Gastroesophageal sphincter (tissue), 4 donors: ENCODE measurements at places on chromosomes 4 and X.
A peak's percentile ranks its signal among the peaks of the same experiment; 100 is the strongest.

DNA sequence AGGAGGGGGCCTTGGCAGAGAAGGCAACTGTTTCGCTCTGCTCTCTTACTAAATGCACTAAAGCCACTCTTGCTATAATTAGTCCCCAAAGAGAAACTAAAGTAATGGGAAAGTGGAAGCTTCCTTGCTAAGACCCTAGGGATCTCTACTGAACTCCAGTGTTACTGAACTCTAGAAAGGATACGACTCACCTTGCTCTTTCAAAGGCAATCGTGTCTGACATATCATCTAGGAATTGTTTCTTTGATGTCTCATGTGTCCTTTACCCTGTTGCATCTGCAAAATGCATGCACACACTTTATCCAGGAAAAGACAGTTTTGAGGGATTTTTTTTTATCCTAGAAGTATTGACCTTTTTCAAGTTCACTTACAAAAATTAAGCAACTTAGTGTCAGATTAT, 148.1 kb upstream of the FAM9B start:
- no peak for ATAC-seq

- ATAC-seq = no peak
Measured at GRCh38 chr4:146190456-146190855, 14.9 kb downstream of the LSM6 start.

GRCh38 chrX:11750046-11750445, 8.0 kb upstream of the MSL3 start:
- no peak for ATAC-seq

DNA sequence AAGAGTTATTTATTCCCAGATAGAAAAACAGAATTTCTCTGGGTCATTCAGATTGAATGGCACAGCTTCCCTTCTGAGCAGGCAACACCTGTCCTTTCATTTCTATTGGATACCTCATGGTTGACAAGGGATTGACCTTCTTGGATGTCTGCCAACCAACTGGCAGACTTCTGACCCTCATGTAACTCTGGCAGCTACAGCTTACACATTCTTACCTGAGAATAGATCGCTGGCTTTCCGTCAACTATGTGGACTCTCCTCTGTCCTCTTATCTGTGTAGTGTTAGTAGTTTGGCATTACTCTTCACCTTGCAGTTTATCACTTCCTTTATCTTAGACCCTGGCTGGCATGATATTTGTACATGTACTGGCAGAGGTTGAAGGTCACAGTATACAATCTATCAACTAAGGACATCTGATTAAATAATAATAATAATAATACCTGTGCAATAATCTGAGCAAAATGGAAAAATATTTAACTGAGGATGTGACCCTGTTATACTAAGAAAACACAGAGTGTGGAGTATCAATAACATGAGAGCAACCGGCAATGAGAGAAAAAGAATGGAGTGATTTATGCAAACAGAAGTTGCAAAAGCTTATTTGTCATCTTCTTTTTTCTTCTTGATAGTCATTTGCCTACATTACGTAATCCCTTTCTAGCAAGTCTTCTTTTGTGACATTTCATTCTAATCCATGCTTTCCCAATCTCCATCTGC, 1118.2 kb downstream of the ARAP2 start:
- ATAC-seq = no peak

GRCh38 chrX:54076903-54077302, 32.6 kb upstream of the PHF8 start:
- no peak for ATAC-seq

- peak; percentile 19 for ATAC-seq
Measured at GRCh38 chr4:62145276-62145675, 945.1 kb downstream of the ADGRL3 start.

DNA sequence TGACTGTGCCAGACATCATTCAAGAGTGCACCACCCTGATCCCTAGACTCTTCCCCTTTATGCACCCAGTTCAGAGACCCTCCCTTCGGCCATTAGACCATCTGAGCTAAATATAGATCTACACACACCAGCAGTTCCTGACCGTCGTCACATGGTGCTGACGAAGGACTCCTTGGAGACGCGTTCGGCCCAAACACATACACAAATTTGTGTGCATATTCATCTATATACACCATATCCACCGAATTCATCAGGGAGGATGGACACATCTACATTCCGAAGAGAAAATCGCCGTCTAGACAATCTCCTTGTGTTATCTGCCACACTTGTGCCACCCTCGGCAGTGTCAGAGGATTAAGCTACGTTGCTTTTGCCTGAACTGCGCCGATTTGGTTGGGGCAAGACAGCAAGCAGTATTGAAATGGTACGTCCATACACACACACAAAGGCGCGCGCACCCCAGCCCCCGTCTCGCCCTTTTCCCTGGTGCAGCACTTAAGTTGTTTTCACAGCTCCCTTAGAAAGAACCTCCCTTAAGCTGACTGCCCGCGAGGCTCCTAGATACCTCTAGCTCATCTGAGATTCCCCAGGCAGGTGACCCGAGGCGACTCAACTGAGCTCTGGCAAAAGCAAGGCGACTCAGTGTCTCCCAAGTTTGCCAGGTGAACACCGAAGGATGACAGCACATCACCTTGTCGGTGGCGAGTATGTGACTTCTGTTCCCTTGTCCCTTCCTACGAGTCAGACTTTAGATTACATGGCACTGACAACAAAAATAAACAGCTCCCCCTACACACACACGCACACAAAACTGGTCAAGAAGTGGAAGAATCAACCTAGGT, 1.0 kb downstream of the RASGEF1B start:
- ATAC-seq = no peak

- no peak for ATAC-seq
Measured at GRCh38 chr4:35500812-35501211, 743.5 kb downstream of the ARAP2 start.

- ATAC-seq = no peak
Measured at GRCh38 chr4:183532821-183533220, 28.0 kb downstream of the ING2 start.

DNA sequence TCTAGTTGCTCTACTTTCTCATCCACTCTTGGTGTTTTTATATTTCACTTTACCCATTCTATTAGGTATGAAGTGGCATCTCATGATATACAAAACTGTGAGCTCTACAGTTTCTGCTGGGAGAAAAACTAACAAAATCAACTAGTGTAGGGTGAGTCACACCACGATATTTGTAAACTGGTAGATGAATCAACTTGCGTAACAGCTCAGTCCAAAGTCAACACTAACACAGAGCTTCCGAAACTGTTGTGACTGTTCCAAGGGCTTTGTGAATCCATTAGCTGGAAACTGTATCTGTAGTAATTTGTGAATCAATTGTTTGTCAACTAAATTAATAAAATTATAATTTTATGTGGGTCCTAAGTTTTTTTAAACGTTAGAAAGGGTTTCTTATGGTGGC, 119.8 kb upstream of the TSPAN5 start:
- no peak for ATAC-seq

GRCh38 chrX:25897758-25898157, 240.4 kb upstream of the MAGEB18 start:
- ATAC-seq = no peak

DNA sequence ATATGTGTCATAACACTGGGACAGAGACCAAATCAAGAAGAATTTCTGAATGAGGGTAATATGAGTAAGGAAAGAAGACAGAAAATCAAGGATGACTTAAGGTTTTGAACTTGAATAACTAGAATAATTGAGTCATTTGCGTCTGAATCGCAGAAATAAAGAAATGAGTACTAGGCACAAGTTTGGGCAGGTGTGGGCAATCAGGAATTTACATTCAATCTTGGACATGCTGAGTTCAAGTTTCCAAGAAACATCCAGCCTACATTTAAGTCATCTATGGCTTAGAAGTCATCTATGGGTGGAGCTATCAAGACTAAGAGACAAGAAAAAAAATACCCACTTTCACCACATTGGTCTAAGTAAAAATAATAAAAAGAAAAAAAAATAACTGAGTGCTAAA, 30.4 kb upstream of the WDR44 start:
- no peak for ATAC-seq

DNA sequence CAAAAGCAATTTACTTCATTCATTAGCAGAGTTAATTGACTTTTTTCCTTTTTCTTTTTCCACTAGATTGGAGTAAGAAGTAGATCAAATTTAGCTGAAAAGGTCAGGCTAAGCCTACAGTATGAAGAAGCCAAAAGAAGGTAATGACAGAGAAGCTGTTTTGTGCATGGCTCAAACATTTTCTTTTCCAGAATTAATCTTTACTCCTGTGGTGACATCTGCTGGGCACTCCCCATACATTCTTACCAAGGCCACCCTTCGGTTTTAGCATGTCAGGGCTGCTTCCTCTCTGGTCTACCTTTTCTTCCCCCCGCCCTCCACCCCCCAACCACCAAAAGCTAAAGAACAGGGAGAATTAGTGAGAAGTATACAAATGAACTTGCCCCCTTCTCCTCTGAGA, 70.2 kb downstream of the CLDN22 start:
- ATAC-seq = no peak

DNA sequence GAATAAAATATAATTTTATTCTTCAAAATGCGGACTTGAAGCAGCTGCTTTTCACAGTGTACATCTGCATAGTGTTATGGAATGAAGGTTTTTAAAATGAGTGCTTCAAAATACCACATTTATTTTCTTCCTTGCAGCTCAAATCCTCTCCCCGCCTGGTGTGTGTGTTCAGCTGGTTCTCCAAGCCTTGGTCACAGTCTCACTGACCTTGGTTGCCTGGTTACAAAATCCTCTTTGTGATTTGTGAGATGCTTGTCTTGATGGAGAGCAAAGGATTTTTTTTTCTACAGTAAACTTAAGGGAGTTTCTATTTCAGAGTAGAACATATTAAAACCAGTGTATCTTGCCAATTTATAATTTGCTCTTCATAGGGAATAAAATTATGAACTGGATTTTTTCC, 139.2 kb downstream of the PCDH18 start:
- no peak for ATAC-seq

DNA sequence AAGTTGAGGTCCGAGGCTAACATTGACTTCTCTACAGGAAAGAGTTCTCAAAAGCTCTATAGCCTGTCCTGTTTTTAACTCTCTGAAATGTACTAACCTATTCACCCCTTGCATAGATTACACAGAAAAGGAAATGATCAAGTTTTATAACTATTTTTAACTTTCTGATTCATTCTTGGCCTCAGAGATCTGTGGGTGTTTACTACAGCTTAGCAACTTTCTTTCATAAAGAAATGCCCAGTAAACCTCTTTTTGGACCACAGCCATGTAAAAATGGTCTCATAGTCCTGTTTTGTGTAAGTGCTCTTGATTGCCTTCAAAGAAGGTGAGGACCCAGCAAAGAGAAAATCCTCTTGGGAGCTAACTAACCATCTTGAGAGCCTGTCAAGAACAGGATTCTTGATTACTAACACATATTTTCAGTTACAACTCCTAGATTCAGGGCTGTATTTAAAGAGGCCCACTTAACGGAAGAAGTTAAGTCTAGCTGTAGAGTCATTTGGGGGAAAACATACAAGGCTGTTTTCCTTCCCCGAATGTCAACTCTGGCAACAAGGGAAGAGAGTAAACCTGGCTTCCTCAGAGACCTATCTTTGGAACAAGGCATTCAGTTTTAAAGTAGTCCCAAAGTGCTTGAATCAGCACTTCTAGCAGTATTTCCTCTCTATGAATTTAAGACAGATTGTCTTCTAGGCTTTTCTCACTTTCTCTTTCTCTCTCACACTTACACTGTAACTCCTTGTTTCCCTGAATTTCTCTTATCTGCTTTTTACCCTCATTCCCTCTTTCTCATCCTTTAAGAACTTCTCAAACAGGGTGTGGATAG, 78.2 kb downstream of the IL21 start:
- no peak for ATAC-seq

DNA sequence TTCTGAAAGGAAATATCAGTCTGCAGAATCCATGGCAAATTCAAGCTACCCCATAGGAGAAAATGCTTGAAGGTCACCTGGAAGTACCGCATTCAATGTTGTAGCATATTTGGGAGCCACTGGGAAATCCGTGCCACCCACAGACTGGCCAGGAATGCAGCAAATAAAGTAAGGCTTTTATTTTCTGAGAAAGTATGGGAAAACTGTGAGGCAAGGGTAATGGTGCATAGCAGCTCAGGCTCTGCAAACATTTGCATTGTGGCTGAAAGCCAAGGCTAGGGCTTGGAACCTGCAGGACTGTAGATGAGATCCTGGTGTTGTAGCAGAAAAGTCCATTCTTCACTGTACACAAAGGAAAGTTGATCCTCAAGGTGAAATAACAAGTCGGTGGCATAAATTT, 450.9 kb upstream of the NR3C2 start:
- no peak for ATAC-seq

GRCh38 chr4:47837094-47837907, 566 bp downstream of the CORIN start:
- peak; percentile 42 for ATAC-seq

DNA sequence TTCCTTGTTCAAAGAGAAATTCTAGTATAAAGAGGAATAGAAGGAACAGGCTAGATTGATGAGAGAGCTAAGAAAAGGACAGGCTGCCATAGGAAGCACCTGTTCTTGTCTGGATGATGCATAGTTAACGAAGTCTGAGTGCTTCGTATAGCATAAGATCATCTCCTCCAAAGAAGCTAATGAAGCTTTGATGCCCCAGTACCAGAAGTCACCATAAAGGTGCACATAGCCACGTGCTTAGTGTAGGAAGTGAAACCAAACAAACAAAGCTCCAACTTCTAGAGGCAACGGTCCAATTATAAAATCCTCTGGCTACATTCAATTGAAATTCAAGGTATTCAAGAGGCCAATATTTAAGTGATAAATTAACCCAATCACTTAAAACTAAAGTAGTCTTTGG, 31.0 kb downstream of the AFAP1 start:
- ATAC-seq = no peak

- ATAC-seq = no peak
Measured at GRCh38 chr4:26594778-26595177, 10.9 kb downstream of the TBC1D19 start.
